ENCODE measurements at places on chromosomes 5 and 9.

- DNase-seq = no peak
These were observed 806.2 kb upstream of the WWC1 start for GRCh38 chr5:167485061-167485774.

- DNase-seq = no peak
These were observed 50.5 kb downstream of the SH3PXD2B start for GRCh38 chr5:172403817-172404216.

DNA sequence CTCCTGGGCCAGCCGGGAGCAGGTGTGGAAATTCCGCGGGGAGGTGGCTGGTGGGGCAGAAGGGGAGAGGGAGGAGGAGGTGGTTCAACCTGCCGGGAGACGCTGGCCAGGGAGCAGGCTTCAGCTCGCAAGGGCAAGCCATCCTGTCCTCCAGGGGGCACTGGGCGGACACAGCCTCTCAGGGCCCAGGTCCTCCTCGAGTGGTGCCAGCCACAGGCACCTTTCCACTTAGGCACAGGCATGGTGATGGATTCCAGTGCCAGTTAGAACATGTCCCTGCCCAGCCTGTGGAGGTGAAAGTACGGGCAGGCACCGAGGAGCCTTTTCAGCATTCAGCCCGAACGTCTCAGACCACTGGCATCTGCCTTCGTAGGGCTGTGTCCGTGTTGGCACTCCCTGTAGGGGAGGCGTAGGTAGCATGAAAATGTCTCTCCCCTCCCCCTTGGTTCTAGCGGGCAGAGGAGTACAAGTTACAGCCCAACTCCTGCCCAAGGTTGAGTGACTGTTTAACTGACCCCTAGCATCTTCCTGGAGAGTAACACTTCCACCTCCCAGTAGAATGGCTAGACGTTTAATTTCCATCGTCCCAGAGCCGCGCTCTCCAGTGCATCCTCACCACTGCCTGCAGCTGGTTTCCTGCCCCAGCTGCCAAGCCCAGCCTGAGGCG is 48.9 kb downstream of the DAB2IP start:
- DNase-seq = no peak

- DNase-seq = no peak
These were observed 135.1 kb upstream of the RFX3 start for GRCh38 chr9:3660936-3661335.

DNA sequence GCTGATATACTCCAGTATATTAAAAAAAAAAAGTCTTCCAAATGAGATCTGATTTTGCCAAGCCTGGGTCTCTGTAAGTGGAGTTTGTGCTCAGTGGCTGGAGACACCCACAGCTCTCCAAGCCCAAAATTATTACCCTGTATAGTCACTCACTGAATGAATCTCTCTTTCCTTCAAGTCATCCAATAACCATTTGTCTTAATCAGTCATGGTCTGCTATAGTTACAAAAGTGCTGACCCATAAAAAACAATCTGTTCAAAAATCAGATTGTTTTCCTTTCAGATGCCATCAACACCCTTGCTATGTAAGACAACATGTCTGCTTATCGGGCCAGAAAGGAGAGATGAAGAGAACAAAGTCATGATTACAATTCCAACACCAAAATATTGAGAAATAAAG is 159.4 kb upstream of the FST start:
- DNase-seq = no peak

GRCh38 chr5:142551338-142552067 is 134.4 kb downstream of the FGF1 start:
- no peak for DNase-seq

DNA sequence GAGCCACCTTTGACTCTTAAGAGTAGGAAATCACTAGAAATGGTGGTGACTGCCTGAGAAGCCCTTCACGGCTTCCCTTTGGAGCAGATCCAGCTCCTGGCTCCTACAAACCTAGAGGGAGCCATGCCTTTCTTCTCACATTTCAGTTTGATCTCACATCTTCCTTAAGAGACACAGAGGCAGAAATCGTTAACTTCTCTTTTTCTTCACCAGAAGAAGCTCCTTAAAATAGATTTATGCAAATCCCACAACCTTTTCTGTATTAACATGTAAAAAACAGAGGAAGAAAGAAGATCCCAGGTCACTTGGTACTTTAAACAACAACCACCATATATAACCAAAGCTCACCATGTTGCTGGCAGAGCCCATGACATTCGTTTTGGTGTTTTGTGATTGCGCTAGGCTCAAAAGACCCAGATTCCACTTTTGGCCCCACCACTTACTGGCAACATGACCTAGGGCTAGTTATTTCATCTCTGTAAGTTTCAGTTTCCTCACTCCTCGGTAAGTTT is 29.6 kb downstream of the PAX5 start:
- no peak for DNase-seq

- DNase-seq = peak; percentile 3
These were observed 141.0 kb downstream of the CDK5RAP2 start for GRCh38 chr9:120438836-120439546.

DNA sequence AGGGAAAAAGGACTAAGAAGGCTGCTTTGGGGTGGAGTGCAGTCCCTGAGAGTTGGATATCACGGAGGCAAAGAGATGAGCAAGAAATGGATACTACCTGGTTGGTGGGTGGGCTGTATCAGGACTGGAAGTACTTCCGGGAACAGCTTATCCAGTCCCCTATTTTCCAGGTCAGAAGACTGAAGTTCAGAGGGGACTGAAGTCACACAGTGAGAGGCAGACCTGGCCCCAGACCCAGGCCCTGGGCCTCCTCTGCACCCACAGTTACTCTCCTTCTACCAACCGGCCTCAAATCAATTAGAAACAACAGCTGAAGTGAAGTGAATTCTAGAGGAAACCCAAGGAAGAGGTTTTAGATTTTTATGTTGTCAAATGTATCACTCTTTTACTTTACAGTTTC is 93.6 kb upstream of the ALDH1B1 start:
- DNase-seq = no peak

DNA sequence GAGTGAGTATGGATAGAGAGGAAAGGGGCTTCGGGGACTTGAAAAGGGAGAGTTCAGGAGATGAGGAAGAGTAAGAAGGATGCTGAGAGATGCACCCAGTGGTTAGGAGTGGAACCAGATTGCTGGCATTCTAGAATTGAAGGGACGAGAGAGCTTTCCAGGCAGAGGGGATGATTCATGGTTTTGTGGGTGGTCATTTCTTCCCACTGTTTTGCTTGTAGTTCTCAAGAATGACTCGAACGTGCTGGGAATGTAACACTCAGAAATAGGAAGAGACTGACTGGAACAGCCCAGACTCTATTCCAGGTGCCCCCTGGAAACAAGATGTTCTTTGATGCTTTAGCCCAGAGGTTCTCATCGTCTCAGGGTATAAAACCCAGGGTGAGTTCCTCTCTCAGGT is 294.2 kb downstream of the ICE1 start:
- no peak for DNase-seq

DNA sequence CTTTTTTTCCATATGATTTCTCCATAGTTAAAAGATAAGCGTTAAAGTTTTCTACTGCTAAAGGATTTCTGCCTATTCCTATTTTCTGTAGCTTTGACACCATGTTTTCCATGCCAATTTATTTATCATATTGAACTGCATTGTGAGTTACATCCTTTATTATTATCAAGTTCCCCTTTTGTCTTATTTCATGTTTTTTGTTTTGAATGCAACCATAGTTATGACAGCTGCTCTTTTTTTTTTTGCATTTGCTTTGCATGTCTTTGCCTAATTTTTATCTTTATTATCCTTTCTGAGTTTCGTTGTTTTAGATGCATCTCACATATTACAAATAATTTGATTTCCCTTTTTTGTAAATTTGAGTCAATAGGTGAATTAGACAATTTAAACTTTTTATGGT is 161.5 kb downstream of the DEPDC1B start:
- no peak for DNase-seq

- no peak for DNase-seq
These were observed 97.5 kb downstream of the MARCHF11 start for GRCh38 chr5:16082053-16082452.

DNA sequence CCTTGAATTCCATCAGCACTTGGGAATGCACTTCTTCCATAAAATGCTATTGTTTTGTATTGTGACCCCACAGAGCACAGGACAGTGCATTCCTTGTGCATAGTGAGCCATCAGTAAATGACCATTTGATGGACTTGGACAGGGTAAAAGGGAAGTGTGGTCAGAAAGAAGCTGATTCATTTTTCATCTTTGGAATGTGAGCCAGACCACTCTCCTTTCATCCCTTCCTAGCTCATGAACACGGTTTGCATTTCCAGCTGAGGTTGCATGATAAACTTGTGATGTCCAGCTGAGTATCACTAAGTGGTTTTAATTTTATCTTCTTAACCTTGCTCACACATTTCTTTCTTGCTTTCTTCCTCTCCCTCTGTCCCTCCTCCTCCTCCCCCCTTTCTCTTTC is 101.3 kb downstream of the NUDT12 start:
- no peak for DNase-seq

- DNase-seq = no peak
These were observed 52.8 kb downstream of the ROR2 start for GRCh38 chr9:91897201-91897600.

GRCh38 chr5:19261879-19262278 is 726.1 kb downstream of the CDH18 start:
- no peak for DNase-seq

GRCh38 chr9:113427629-113428028 is 17.1 kb downstream of the C9orf43 start:
- no peak for DNase-seq

- DNase-seq = peak; percentile 2
These were observed 282.9 kb upstream of the ANKRD55 start for GRCh38 chr5:56516035-56516434.

GRCh38 chr9:114604989-114605388 is 6.1 kb upstream of the TMEM268 start:
- DNase-seq = no peak

DNA sequence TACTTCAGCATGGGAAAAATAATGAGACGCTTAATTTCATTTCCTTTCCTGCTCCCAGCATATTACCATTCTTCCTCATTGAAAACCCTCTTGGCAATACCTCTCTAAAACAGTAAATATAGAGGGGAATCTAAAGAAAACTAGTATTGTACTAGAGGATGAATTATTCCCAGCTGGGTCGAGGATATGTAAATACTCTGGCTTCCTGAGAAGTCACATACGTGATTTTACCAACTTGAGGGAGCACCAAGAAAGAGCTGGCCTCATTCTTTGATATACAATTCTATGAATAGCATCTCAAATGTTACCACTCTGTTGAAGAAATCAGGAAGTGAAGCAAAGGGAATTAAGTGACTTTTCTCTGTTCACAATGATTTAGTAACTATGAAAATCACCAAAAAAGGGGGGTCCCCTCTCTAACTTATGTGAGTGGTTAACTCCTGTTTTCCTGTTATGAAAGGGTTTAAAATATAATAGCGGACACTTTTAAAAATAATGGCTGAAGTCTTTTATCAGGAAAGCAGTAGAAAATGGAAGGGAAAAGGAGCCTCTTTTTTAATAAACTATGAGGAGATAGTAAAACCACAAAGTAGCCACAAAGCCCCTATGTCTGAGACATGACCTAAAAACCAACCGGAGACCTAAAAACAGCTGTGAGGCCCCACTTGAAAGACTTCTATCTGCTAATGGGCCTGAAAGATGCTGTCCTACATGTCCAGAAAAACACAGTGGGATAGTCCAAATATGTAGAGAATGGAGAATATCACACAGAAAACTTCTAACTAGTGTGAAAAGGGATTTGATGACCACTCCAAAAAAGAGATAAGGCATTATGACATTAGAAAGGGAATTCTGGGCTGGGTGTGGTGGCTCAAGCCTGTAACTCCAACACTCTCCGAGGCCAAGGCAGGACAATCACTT is 42.6 kb downstream of the LPAR1 start:
- DNase-seq = no peak

- no peak for DNase-seq
These were observed 7.6 kb upstream of the GBGT1 start for GRCh38 chr9:133171161-133171961.

DNA sequence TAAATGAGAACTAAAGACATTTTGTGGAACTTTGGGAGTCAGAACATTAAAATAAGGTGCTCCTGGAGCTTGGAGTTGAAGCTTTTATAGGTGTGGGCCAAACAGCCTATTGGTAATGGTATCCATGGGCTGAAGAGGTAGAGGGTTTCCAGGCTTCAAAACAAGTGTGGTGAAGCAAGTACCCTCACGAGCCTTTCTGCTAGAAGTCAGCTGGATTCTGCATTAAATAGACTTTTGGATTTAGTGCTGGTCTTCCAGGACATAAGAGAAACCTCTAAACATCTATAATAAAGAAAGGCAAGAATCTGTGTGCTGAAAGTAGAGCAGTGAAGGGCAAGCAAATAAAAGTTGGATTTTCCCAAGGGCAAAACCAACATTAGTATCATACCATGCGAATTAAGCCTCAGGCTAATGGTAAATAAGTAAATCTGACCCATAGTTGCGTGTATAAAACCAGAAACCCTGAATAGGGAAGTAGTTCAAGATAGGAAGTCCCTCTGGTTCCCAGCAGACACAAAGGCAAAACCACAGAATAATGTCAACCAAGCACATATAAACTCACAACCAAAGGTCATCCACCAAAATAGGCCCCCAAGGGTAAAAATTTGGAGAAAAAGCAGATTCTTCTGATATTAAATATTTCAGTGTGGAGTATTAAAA is 306.3 kb downstream of the TLE4 start:
- peak; percentile 29 for DNase-seq

DNA sequence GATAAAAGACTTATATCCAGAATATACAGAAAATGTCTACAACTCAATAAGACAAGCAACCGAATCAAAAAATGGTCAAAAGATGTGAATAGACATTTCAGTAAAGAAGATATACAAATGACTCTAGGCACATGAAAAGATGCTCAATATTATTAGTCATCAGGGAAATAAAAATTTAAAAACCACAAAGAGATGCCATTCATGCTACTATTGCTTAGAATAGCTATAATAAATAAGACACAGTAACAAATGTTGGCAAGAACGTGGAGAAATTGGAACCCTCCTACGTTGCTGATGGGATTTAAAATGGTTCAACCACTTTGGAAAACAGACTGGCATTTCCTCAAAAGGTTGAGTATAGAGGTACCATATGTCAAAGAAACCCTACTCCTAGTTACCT is 39.8 kb downstream of the POLK start:
- DNase-seq = no peak

- no peak for DNase-seq
These were observed 7.7 kb downstream of the CA9 start for GRCh38 chr9:35681341-35682002.

GRCh38 chr5:133694181-133694831 is 82.0 kb upstream of the FSTL4 start:
- DNase-seq = no peak

DNA sequence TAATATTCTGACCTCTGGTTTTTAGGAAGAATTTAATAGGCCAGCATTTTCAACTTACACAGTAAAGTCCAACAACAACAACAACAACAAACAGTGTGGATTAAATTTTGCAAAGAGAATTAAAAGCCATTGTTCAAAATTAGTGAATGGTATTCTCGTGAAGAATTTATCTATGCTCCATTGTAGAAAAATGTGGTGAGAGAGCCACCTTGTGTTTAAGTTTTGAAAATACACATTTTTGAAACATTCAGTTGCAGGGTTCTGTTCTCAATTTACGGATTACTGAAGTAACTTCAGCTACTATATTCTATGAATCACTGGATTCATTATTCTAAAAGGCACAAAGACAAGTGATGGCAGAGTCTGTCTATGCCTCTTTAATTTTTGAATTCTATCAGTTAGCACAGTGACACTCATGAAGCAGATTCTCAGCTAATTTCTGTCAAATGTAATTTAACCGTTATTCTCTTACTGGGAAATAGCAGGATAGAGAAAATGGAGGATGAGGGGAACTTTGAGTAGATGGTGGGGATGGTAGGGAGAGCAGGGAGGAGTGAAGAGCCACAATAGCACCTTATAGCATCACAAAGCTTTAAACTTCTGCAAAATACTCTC is 11.0 kb downstream of the CCDC152 start:
- DNase-seq = no peak

- DNase-seq = peak; percentile 84
These were observed 48.5 kb downstream of the PLGRKT start for GRCh38 chr9:5389109-5389732.

Data from AML-193 (cell line).